ENCODE measurements at places on chromosomes 4 and X. TPM values are rescaled to one million over a fixed set of nuclear protein-coding genes. Genes with fewer than 3 reads are reported as not detected.

The SLC4A4 gene
- 0.15 TPM for total RNA-seq

The XKRX gene
- total RNA-seq: 0.39 TPM

The ANXA10 gene
- total RNA-seq: not detected

The MAGEA8 gene
- not detected for total RNA-seq

The P2RY8 gene
- total RNA-seq: 21.8 TPM

The LRP2BP gene
- total RNA-seq: 0.47 TPM

The SPANXN4 gene
- total RNA-seq: not detected

The SPOCK3 gene
- total RNA-seq: not detected

The PCDH7 gene
- total RNA-seq: not detected

The RNF150 gene
- total RNA-seq: not detected

The IL1RAPL1 gene
- not detected for total RNA-seq

The TAF1 gene
- 46.1 TPM for total RNA-seq

The AMTN gene
- total RNA-seq: not detected

The CSN1S1 gene
- not detected for total RNA-seq

The GUCY1B1 gene
- 0.26 TPM for total RNA-seq

The EREG gene
- total RNA-seq: not detected

The KLB gene
- total RNA-seq: not detected

The TMSB15A gene
- total RNA-seq: not detected

The RNF128 gene
- total RNA-seq: not detected

Data from activated T-helper 1 cell treated with anti-CD3 and anti-CD28 coated beads, Interleukin-12 subunit alpha, Interleukin-12 subunit beta, Interleukin-2, Interleukin-4 antibody, amounts not matched to agents 30 ng/mL and 10 ng/mL and 1 ng/mL, durations not matched to agents 14 hours and 24 hours and 36 hours (primary cell).